ENCODE measurements at places on chromosomes 6 and 20.

GRCh38 chr6:26234421-26235301 lies 130.3 kb upstream of the BTN3A2 start:
- peaks cover 16% of the 10 kb centered on the region for H3K4me1 ChIP-seq
- peak; percentile 66 for DNase-seq
- H3K27me3 ChIP-seq: peaks cover 7% of the 10 kb centered on the region
- H3K4me3 ChIP-seq: peak overlapping the region; percentile 62
- H3K27ac ChIP-seq: peak overlapping the region; percentile 70

DNA sequence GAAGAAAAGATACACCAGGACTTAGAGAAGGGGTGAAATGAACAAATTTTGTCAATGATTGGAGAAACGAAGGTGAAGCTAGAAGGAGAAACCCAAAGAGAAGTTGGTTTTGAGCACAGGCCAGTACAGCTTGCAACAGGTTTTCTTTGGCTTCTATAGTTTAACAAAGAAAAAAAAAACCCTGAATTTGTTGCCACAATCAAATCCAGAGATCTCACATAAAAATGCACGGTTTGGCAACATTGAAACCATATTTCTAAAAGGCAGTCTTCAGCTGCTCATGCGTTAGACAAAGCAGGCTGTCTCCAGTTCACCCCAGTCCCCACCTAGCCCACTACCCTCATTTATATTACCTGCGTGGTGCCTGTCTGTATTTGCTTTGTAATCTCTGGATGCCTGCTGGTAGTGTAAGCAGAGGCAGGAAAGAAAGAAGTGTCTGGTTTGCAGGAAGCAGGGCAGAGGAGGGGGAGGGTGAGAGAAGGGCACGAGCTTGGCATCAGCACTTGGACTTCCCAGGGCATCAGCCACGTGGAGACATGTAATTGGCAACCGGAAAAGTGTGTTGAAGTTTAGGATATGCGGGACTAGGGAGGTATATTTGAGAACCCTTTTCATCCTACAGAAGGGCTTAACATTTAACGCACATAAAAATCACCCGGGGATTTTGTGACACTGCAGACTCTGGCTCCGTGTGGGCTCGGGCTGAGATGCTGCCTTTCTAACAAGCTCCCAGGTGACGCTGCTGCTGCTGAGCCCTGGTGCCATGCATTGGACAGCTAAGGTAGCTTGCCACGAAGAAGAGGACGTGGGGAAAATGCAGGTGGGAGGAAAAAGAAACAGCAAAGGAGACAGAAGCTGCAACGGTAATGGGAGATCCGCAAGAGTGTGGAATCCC lies 14.4 kb downstream of the PFDN4 start:
- peaks cover 14% of the 10 kb centered on the region for H3K36me3 ChIP-seq
- no peak overlapping the region for H3K27ac ChIP-seq
- DNase-seq: no peak
- no peaks in the 10 kb centered on the region for H3K27me3 ChIP-seq
- no peak overlapping the region for H3K4me3 ChIP-seq
- H3K4me1 ChIP-seq: peaks cover 10% of the 10 kb centered on the region

- DNase-seq: no peak
- no peaks in the 10 kb centered on the region for H3K27me3 ChIP-seq
- no peak overlapping the region for H3K27ac ChIP-seq
- H3K4me3 ChIP-seq: no peak overlapping the region
These were observed 335.6 kb upstream of the BTBD3 start for GRCh38 chr20:11582060-11582459.

GRCh38 chr20:42123981-42124473 lies 505.9 kb upstream of the CHD6 start:
- H3K27ac ChIP-seq: no peak overlapping the region
- no peaks in the 10 kb centered on the region for H3K36me3 ChIP-seq
- DNase-seq: no peak
- H3K4me3 ChIP-seq: no peak overlapping the region
- H3K27me3 ChIP-seq: no peaks in the 10 kb centered on the region
- H3K4me1 ChIP-seq: no peaks in the 10 kb centered on the region

GRCh38 chr6:299104-299980 lies 7.1 kb downstream of the DUSP22 start:
- H3K4me1 ChIP-seq: peaks cover 23% of the 10 kb centered on the region
- H3K27me3 ChIP-seq: no peaks in the 10 kb centered on the region
- no peak overlapping the region for H3K27ac ChIP-seq
- no peaks in the 10 kb centered on the region for H3K36me3 ChIP-seq
- H3K4me3 ChIP-seq: no peak overlapping the region
- DNase-seq: no peak

- no peak overlapping the region for H3K4me3 ChIP-seq
- H3K36me3 ChIP-seq: no peaks in the 10 kb centered on the region
- DNase-seq: no peak
- H3K27me3 ChIP-seq: no peaks in the 10 kb centered on the region
- no peaks in the 10 kb centered on the region for H3K4me1 ChIP-seq
These were observed 789.7 kb downstream of the FRK start for GRCh38 chr6:115270953-115271352.

GRCh38 chr20:7057611-7058010 lies 290.1 kb downstream of the BMP2 start:
- no peak overlapping the region for H3K27ac ChIP-seq
- no peak overlapping the region for H3K4me3 ChIP-seq
- H3K27me3 ChIP-seq: no peaks in the 10 kb centered on the region
- no peak for DNase-seq
